Pancreas (tissue), 10 donors: ENCODE measurements at places on chromosomes 6 and 20. TPM values are rescaled to one million over a fixed set of nuclear protein-coding genes. Genes with fewer than 3 reads are reported as not detected.

DNA sequence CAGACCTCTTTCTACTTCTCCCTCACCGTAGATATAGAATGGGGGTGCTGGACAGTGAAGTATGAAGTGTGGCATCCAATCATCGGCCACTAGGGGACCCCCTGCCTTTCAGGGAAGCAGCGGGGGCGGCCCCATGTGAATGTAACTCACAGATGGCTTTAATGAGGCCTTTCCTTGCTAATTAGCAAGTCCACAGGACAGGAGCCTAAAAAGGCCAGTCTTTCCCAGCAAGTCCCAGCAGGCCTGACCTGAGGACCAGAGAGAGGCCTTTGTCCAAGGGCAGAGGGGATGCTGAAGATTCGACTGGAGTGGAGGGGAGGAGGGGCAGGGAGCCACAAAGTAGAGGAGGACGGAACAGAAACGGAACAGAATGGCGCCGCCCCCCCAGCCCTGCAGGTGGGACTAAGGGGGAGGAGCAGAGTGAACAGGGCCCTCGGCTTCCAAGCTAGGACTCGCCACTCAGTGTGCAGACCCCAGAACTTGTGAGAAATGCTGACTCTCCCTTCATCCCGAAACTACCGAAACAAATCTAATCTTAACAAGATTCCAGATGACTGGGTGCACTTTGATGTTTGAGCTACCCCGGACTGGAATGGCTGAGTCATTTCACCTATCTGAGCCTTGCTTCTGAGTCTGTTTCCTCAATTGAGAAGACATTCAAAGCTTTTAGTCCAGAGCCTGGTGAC is 5.8 kb downstream of the C6orf132 start:
- peaks cover 29% of the 10 kb centered on the region for H3K4me1 ChIP-seq
- H3K36me3 ChIP-seq = no peaks in the 10 kb centered on the region
- H3K27me3 ChIP-seq = no peaks in the 10 kb centered on the region
- DNase-seq = no peak
- H3K4me3 ChIP-seq = no peak overlapping the region

Gene COX4I2
- 0.43 TPM for total RNA-seq

DNA sequence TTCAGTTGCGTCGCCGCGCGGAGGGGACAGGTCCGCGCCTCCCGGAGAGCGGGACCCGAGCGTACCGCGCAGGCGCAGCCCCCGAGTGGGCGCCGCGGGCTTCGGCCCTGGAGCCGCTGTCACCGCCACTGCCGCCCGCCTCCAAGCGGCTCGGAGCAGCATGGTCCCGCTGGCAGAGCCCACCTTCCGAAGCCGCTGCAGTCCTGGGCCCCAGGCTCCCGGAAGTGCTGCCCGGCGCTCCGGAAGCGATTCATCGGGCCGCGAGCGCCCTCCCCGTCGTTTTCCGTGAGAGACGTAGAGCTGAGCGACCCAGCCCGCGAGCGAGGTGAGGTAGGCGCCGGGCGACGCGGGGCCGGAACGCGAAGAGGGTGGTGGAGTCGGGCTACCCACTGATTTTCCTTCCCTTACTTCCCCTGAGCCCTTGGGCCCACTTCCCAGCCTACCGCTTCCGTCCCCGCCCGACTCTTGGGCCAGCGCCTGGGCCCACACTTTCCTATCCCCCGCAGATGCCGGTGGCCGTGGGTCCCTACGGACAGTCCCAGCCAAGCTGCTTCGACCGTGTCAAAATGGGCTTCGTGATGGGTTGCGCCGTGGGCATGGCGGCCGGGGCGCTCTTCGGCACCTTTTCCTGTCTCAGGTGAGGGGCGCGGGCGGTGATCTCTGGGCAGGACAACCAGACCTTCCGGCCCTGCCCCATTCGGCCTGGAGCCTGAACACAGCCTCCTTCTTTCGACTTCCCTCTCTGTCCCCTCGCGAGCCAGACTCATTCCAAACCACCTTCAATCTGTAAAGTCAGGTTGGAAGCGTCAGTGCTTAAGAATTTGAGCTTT is at the start of the genes NFS1 and ROMO1:
Gene NFS1 (minus strand): TSS at position 226 of the 830 bp plus-strand sequence. CDS start 64 bp downstream, at position 162.
Gene ROMO1 (plus strand): TSS at position 279 of the 830 bp plus-strand sequence. CDS start 228 bp downstream, at position 507.
- H3K4me1 ChIP-seq = no peaks in the 10 kb centered on the region
- H3K27ac ChIP-seq = peak within 1 kb of the TSS; percentile 76
- H3K4me3 ChIP-seq = peak within 1 kb of the TSS; percentile 69
- H3K36me3 ChIP-seq = peaks cover 5% of the 10 kb centered on the region
- H3K27me3 ChIP-seq = no peaks in the 10 kb centered on the region
- DNase-seq = peak; percentile 74

GRCh38 chr6:105603788-105604586 is 201.1 kb upstream of the PREP start:
- no peaks in the 10 kb centered on the region for H3K4me1 ChIP-seq
- no peaks in the 10 kb centered on the region for H3K27me3 ChIP-seq
- DNase-seq = no peak
- H3K27ac ChIP-seq = no peak overlapping the region
- H3K36me3 ChIP-seq = no peaks in the 10 kb centered on the region

Gene HSPA1L
- 0.51 TPM for total RNA-seq

Gene ZBP1
- not detected for total RNA-seq

Gene BPI
- not detected for total RNA-seq

GRCh38 chr6:63349401-63349800 is 29.6 kb upstream of the LGSN start:
- no peaks in the 10 kb centered on the region for H3K36me3 ChIP-seq
- no peak overlapping the region for H3K27ac ChIP-seq
- H3K4me3 ChIP-seq = no peak overlapping the region
- peaks cover 10% of the 10 kb centered on the region for H3K4me1 ChIP-seq
- no peaks in the 10 kb centered on the region for H3K27me3 ChIP-seq

DNA sequence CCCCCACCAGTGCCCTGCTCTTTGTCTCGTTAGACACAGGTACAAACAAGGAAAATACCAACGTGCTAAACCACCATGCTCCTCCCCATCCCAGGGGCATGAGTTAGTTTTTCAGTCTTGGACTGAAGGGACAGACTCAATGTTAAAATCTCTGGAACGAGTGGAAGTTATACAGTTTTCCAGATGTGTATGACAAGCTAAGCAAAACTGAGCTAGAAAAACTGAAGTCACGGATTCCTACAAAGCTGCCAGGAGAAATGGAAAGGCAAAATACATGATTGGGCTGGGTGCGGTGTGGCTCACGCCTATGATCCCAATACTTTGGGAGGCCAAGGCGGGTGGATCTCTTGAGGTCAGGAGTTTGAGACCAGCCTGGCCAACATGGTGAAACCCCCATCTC is 34.3 kb upstream of the QKI start:
- H3K27me3 ChIP-seq = no peaks in the 10 kb centered on the region
- H3K36me3 ChIP-seq = no peaks in the 10 kb centered on the region
- H3K4me1 ChIP-seq = no peaks in the 10 kb centered on the region
- no peak for DNase-seq
- H3K27ac ChIP-seq = no peak overlapping the region

Gene AVP
- total RNA-seq = not detected

- no peaks in the 10 kb centered on the region for H3K27me3 ChIP-seq
- H3K36me3 ChIP-seq = no peaks in the 10 kb centered on the region
- H3K4me1 ChIP-seq = peaks cover 4% of the 10 kb centered on the region
- DNase-seq = no peak
- H3K4me3 ChIP-seq = no peak overlapping the region
Observed at GRCh38 chr6:155943635-155944034, 488.0 kb upstream of the NOX3 start.

Gene FOXP4
- 25.7 TPM for total RNA-seq

Gene SMLR1
- not detected for total RNA-seq

Gene PLN
- 0.19 TPM for total RNA-seq

- H3K27ac ChIP-seq = no peak overlapping the region
- no peak overlapping the region for H3K4me3 ChIP-seq
- H3K4me1 ChIP-seq = no peaks in the 10 kb centered on the region
- DNase-seq = no peak
- H3K36me3 ChIP-seq = no peaks in the 10 kb centered on the region
Observed at GRCh38 chr6:137297887-137298286, 78.7 kb upstream of the IFNGR1 start.

DNA sequence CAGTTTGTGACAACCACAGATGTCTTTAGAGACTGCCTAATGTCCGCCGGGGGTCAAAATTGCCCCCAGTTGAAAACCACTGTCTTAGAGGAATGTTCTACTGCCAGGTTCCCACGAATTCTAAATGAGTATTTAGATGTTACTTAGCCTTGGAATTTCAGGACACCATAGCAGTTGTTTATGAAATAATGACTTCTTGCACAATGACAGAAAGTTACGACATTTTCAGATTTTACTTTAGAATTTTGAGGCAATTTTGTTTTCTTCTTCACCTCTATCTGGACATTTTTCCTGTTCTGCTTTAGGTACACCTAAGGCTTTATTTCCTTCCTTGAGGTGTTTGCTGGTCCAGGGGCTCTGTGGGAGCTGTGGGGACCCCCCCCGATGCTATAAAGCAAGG is 83.4 kb downstream of the CCDC170 start:
- H3K4me3 ChIP-seq = no peak overlapping the region
- no peak overlapping the region for H3K27ac ChIP-seq
- H3K4me1 ChIP-seq = no peaks in the 10 kb centered on the region
- DNase-seq = no peak
- H3K36me3 ChIP-seq = no peaks in the 10 kb centered on the region
- no peaks in the 10 kb centered on the region for H3K27me3 ChIP-seq

DNA sequence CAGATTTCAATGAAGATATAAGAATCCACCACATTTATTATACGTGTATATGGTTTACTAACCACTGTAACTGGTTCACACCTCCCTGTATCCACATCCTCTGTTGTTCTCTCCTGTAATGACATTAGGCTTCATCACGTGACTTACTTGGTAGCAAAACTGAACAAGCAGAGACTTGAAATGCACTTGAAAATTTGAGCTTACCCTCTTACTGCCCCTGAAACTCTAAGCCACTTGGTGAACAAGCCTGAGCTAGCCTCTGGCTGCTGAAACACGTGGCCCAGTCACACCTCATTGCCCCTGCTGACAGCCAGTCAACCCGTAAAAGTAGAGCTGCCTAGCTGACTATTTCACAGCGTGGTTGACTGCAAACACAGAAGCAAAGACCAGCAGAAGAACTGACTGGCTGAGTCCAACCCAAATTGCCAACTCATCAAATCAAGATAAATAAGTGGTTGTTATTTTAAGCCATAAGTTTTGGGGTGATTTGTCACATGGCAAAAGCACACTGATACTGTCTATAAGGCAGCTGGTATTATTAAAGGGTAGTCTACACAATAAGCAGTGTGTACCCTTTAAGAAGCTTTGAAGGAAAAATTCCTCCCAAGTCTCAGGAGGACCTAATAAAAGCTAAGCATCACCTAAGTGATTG is 109.0 kb downstream of the RALGAPA2 start:
- peaks cover 5% of the 10 kb centered on the region for H3K36me3 ChIP-seq
- H3K27ac ChIP-seq = no peak overlapping the region
- no peaks in the 10 kb centered on the region for H3K4me1 ChIP-seq
- no peak for DNase-seq
- H3K27me3 ChIP-seq = no peaks in the 10 kb centered on the region

DNA sequence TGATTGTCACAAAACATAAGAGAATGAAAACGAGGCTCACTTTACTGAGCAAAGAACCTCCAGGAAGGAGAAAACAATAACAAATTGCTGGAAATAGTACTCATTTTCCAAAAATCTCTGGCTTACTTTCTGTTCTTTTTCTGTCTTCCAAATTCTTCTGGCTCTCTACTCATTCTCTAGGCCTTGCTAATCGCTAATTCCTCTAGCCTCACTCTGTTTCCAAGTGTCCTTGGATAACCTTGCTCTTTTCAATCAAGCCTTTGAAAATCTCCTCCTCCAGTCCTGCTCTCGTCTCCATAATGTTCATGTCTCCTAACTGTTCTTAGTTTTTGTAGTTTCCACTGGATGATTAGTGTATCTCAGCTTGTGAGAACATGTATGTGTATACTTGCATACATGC is 96.2 kb upstream of the MAP7 start:
- no peak overlapping the region for H3K4me3 ChIP-seq
- H3K4me1 ChIP-seq = no peaks in the 10 kb centered on the region
- no peaks in the 10 kb centered on the region for H3K27me3 ChIP-seq
- H3K36me3 ChIP-seq = no peaks in the 10 kb centered on the region

DNA sequence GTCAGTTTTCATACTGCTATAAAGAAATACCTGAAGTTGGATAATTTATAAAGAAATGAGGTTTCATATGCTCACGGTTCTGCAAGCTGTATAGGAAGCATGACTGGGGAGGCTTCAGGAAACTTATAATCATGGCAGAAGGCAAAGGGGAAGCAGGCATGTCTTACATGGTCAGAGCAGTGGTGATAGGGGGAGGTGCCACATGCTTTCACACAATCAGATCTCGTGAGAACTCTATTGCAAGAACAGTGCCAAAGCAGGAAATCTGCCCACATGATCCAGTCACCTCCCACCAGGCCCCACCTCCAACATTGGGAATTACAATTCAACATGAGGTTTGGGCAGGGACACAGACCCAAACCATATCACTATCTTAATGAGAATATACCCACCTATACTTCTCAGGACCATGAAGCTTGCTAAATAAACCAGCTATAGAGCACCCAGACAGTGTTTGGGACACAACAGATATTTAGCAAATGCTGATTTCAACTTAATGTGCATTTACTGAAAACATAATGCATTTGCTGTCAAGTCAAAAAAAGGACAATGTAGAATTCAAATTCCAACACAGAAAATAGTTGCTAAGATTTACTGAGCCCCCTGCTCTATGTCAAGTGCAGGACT is 63.8 kb downstream of the TNFRSF21 start:
- H3K27me3 ChIP-seq = no peaks in the 10 kb centered on the region
- H3K4me3 ChIP-seq = no peak overlapping the region
- H3K36me3 ChIP-seq = no peaks in the 10 kb centered on the region
- no peak overlapping the region for H3K27ac ChIP-seq

GRCh38 chr6:84842525-84843166 is 78.2 kb upstream of the TBX18 start:
- H3K36me3 ChIP-seq = no peaks in the 10 kb centered on the region
- H3K4me3 ChIP-seq = no peak overlapping the region
- no peak for DNase-seq
- H3K4me1 ChIP-seq = no peaks in the 10 kb centered on the region
- no peaks in the 10 kb centered on the region for H3K27me3 ChIP-seq

DNA sequence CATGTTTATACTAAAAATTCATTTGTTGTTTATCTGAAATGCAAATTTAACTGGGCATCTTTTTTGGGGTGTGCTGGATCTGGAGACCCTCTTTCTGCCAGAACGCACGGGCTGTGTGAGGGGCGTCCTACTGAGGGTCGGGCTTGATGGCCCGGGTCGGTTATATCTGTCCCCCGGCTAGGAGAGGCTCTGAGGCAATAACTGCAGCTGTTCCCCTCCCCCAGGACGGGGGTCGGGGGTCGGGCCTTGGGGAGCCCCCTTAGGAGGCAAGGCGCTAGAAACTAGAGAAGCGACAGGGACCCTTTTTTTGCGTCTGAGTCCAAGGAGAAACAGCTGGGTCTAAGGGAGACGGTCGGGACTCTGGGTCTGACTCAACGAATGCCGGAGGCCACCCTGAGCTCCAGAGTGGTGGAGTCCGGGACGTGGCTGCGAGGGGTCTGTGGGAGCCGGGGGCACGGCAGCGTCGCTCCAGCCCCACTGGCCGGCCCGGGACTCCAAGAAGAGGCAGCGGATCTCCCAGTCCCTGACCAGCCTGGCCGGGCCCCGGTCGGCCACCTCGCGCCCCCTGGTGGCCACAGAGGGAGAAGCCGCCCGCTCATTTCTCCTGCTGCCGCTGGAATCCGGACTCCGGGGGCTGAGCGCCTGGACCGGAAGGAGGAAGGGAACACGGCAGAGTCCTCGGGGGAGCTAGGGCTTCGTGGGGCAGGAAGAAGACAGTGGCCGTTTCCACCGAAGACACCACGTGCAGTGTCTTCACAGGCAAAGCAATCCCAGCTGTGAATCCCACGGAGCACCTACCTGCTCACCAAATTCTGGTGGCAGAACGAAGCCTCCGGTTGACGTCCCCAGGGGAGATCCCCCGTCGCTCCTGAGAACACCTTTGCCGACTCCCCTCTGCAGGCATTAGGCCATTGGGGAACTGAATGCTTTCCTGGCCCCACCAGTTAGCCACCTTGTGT is 24.0 kb upstream of the SCML4 start:
- H3K36me3 ChIP-seq = no peaks in the 10 kb centered on the region
- H3K27me3 ChIP-seq = no peaks in the 10 kb centered on the region
- H3K4me3 ChIP-seq = peak overlapping the region; percentile 31
- DNase-seq = peak; percentile 93
